ENCODE measurements at places on chromosomes 12 and 14.

DNA sequence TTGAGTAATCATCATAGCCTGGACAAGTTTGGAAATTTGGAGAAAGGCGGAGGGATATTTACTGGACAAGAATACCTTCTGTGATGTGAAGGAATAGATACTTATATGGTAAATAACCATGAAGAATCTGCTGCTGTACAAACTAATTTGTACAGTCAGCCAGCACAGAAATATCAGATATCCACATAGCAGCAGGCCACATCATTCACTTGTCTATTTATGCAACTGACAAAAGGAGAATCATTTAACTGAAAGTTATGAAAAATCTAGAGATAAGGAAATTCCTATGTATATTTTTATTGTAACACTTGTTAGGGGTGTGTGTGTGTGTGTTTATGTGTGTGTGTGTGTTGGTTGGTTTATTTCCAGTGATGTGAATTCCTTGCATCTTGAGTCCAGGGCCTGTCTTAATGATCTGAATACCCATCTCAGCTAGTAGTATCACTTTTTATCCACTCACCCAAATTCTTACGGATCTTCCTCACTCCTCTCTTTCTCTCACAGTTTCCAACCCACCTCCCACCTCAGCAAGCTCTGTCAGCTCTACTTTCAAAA lies 10.5 kb upstream of the LRIG3 start:
- no peak for DNase-seq

DNA sequence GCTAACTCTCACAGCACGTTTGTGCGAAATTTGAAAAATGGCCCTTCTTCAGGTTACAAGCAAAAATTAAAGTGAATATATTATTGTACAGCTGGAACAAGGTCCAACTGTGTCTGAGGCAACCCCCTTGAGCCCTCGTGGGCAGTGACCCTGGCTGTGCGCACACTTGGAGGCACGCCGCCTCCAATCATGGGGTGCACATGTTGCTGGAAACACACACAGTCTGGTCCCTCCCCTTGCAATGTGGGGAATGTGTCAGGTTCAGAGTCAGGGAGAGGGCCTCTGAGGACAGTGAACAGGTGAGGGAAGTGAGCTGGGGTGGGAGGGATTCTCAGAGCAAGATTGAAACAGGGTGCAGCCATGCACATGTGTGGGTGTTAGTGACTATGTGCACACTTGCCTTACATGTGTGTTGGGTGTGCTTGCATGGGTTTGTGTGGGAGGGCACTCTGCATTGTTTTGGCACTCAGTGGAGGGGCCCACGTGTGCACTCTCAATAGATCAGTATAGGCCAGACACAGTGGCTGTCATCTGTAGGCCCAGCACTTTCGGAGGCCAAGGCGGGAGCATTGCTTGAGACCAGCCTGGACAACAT lies 9.6 kb downstream of the TSPAN9 start:
- no peak for DNase-seq

GRCh38 chr14:68609012-68609411 lies 183.9 kb downstream of the ZFP36L1 start:
- DNase-seq = no peak

GRCh38 chr12:54136844-54137580 lies 51.8 kb downstream of the SMUG1 start:
- DNase-seq = no peak

GRCh38 chr12:46187023-46187422 lies 81.8 kb downstream of the SLC38A1 start:
- DNase-seq = no peak

GRCh38 chr12:122944605-122945592 lies 21.4 kb downstream of the ABCB9 start:
- DNase-seq = no peak

- DNase-seq = no peak
These were observed 769.8 kb upstream of the MGAT4C start for GRCh38 chr12:87025976-87026375.

- no peak for DNase-seq
These were observed 8.0 kb downstream of the CACNB3 start for GRCh38 chr12:48826209-48826855.

- no peak for DNase-seq
These were observed 227.4 kb downstream of the ALX1 start for GRCh38 chr12:85507456-85507855.

DNA sequence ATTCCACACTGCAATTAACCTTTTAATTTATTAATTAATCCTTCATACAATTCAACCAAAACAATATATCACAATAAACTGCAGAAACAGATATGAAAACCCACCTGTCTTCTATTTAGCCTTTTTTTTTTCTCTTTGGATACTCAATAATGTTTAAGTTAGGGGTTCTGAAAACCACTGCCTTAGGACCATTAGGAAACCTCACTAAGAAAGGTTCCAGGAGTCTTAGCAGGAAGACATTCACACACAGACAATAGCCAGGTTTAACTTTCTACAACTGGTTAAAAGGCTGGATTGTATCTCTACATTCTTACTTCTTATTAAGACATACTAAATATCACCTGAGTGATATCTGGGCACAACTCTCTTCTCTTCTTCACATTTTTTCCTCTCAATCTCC lies 3.3 kb downstream of the SEC23A start:
- no peak for DNase-seq

DNA sequence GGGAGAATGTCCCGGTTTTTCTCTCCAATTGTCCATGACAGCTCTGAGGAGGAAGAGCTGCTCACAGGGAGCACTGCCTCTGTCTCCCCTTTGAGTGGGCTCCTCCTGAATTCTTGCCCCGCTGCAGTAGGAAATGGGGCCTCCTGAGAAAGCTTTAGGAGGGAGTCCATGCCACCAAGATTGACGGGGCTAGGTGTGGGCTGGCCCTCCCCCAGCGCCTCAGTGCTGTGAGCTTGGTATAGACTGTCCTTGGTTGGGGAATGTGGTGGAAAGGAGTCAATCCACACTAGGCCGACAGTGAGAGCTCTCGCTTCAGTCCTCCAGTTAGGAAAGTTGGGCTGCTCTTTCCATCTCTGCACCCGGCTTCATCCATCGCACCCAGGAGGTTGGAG lies 23.4 kb upstream of the CTDSP2 start:
- DNase-seq = no peak

GRCh38 chr12:12349711-12350665 lies at the start of gene MANSC1:
Gene MANSC1 (minus strand): TSS chr12:12350242. CDS start chr12:12343314, 6,928 bp downstream.
- peak; percentile 69 for DNase-seq

DNA sequence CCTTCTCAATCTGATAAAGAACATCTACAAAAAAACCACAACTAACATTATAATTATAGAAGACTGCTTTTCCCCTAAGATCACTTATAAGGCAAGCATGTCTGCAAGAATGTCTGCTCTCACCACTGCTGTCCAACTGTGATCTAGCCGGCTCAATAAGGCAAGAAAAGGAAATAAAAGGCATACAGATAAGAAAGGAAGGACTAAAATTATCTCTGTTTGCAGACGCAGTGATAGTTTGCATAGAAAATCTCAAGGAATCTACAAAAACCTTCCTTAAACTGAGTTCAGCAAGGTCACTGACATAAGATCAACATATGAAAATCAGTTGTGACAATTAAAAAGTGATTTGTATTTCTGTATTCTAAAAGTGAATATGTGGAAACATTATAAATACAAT lies 138.0 kb upstream of the EGLN3 start:
- peak; percentile 29 for DNase-seq

- no peak for DNase-seq
These were observed 115.7 kb downstream of the LLPH start for GRCh38 chr12:66014818-66015217.

DNA sequence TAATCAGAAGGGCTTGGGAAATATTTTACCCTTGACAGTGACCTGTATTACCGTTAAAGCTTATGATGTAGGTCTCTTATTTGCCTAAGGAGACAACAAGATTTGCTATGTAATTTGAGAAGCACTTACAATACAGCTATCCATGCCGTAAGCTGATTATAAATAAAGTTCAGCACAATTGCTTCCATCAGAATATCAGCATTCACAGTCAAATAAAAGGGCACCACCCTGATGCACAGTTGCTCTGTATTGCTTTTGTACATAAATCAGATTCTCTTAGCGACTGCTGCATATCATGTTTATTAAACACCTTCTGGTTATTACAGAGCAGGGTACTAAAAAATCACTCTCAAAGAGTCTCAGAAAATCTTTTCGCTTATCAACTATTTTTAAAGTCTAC lies 67.3 kb upstream of the VRK1 start:
- no peak for DNase-seq

DNA sequence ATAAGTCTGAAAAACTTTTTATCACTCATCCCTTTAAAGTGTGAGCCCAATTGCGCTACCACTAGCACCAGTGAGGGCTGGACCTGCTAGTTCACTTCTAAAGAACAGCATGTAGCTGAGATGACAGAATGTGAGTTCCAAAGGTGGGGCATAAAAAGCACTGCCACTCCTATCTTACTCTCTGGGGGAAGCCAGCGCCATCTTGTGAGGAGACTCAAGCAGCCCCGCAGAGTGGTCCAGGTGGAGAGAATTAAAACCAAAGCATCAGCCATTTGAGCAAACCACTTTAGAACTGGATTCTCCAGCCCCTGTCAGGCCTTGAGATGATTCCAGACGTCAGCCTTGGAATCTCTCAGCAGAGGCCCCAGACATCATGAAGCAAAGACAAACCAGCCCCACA lies 39.9 kb downstream of the TMEM132D start:
- DNase-seq = no peak

DNA sequence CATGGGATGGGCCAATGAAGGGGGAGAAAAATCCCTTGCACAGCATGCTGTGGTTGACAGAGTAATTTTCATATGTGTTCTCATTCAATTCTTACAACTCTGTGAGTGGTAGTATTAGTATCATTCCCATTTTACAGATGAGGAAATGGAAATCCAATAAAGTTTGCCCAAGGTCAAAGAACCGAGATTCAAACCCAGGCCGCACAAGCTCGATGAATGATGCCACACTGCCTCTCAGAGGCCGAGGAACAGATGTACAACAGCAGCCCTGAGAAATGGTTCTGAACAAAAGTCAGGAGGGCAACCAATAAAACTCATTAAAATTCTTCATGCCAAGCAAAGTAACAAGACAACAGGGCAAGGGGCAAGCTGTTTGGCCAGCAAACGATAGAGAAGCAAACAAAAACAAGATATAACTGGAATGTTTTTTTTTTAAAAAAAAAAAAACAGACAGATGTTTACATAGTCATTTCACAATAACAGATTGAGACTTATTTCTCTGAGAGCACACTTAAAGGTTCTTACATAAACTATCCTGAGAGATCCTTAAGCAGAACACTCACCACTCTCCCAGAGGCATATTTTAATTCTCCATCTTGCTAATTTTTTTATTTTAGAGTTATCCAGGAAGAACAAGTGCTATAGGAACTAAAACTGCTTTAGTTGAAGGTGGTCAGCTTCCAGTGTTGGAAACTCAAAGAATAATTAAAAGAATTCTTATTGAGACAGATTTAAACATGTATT lies 85.8 kb downstream of the EXOC5 start:
- peak; percentile 18 for DNase-seq

DNA sequence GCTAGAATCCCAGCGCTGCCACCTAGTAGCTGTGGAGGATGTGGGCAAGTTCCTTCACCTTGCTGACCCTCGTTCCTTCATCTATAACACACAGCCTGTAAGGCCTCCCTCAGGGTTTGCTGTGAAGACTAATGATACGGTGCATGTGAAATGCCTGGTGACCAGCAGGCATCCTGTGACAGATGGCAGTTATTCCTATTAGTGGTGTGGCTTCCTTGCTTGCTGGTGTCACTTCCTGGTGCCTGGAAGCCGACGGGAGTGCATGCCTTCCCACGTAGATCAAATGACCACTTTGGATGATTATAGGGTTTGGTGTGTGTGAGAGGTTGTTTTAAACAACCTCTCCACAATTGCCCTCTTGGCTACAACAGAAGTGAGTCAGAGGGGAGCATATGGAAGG lies 894.9 kb downstream of the VRK1 start:
- DNase-seq = no peak

- DNase-seq = peak; percentile 94
These were observed 11.0 kb downstream of the PDE1B start for GRCh38 chr12:54560374-54560858.

DNA sequence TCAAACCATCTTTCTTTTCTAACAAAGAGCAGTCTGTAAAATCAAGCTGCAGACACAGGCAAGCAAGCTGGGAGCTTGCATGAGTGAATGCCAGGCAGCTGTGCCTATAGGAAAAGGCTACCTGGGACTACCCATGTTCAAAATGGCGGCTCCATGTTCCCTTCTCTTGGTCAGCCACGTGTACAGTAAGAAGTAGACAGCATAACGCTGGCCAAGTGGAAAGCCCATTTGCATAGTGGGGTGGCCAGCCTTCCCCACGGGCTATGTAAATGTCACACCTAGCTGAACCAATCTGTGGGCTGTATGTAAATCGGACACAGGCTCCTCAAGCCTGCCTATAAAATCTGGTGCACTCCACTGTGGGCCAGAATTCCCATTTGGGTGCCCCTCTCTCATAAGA lies 117.1 kb downstream of the SYT10 start:
- DNase-seq = no peak

GRCh38 chr14:50345846-50346422 lies 33.8 kb downstream of the DMAC2L start:
- no peak for DNase-seq

GRCh38 chr14:61213920-61214319 lies 67.2 kb downstream of the TMEM30B start:
- no peak for DNase-seq

DNA sequence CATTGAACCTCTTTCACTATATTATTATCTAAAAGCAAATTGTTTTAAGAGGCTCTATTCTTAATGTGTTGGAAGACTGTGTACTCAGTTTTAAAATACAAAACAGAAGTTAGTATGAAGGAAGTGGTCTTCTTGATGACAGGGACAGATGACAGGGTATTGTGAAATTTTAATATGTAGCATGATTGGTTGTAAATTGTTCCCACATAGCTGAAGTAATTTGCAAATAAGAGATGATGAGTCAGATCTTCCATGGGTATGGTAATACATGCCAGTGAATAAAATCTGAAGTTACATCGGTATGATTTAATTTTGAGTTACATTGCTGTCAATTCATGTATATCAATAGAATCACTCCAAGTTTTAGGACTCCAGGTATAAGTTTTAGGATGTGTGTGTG lies 454.8 kb downstream of the AEBP2 start:
- peak; percentile 59 for DNase-seq

DNA sequence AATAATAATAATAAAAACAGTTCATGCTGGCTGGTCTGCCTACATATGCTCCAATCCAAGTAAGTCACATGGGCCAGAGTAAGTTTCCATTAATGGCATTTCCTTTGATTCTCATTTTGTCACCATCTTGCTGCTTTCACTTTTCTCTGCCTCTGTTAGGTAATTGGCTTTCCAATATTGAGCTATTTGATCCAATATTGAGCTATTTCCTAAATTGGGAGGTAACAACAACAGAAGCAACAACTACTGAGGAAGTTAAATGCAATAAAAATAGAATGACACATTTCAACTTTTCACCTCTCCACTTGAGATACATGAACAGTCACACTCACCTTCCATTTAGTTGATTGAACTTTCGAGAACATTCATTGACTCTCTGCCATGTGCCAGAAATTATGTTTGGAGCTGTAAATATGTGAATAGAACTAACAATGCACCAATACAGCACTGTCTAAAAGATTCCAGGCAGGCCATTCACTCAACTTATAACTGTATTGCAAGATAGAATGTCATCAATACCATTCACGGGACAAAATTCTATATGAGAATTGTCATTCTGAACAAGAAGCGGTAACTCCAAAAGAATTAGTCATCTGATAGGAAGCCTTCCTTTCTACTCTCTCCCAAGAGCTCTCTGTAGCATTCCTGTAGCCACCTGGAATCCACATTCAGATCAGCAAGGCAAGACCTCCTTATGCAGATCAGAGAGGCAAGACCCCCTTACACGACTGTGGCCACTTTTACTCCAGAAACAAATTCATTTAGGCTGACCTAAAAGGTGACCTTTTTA lies 136.4 kb downstream of the PHLDA1 start:
- no peak for DNase-seq

Data from hematopoietic multipotent progenitor cell treated with erythropoietin and hydrocortisone succinate and interleukin-3 and kit ligand, for 6 days (in vitro differentiated cells).